ENCODE measurements at places on chromosomes 3 and 15.

- DNase-seq: no peak
These were observed 43.0 kb downstream of the BCL2L10 start for GRCh38 chr15:52069559-52069958.

DNA sequence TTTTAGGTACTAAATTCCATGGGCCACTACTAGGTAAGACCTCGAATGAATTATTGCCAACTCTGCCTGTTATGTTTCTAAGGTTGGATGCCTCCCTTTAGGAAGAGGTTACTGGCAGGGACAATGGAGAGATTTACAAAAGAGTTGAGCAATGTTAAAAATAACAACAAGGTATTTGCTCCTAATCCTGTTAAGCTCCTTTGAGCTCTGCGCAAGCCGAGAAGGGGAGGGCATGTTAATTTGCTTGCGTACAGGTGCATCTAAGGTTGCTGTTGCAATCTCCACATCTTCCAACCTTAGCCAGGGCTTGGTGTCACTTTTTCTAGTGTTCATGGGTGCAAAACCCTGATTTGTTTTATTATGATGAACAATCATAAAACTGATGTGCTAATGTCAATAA is 161.5 kb upstream of the TPM1 start:
- no peak for DNase-seq

GRCh38 chr15:81560405-81560804 is 186.4 kb upstream of the TMC3 start:
- DNase-seq: no peak

- peak; percentile 43 for DNase-seq
These were observed 6.0 kb downstream of the GHRL start for GRCh38 chr3:10286596-10287295.

- no peak for DNase-seq
These were observed 21.5 kb downstream of the GABRR3 start for GRCh38 chr3:98013411-98014267.

- DNase-seq: no peak
These were observed 2.5 kb downstream of the EFCC1 start for GRCh38 chr3:129003578-129004112.

GRCh38 chr3:72903004-72903403 is 15.2 kb downstream of the GXYLT2 start:
- DNase-seq: no peak

DNA sequence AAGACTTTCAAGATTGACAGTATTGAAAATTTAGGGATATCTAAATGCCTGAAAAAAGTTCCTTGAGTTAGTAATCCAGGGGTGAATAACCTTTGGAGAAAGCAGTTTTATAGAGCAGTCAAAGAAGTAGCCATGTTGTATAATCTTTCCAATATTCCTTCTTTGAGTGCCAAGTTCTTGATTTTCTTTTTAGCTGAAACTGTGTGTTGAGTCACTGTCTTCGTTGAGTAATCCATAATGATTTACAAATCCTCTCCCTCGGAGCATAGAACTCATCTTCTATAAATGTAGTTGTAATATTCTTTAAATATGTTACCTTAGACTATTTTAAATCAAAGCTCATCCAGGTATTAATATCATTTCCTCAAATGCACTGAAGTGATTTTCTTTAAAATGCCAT is 135.2 kb downstream of the BBX start:
- no peak for DNase-seq

GRCh38 chr3:40583691-40584090 is 58.9 kb downstream of the ZNF621 start:
- DNase-seq: no peak

- DNase-seq: no peak
These were observed 62.8 kb upstream of the PLSCR4 start for GRCh38 chr3:146313746-146314111.

- DNase-seq: no peak
These were observed 63.0 kb downstream of the SLC6A6 start for GRCh38 chr3:14465425-14465824.

DNA sequence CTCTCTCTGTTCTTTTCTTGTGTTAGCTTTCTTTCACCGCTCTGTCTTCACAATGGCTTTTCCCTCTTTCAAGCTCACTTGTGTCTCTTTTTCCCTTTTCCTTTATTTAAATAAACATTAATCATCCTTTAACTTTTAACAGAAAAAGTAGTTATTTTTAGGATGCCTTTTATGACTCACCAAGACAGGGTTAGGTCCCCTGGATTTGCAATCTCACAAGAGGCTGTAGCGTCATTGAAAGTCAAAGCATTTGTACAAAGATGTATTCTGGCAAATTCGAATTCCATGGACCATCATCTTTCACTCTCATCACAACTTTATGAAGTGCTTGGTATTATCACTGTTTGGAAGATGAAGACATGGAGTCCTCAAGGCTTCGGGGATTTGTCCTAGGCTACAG is 34.8 kb upstream of the MCTP2 start:
- no peak for DNase-seq

- DNase-seq: no peak
These were observed 225.6 kb upstream of the TLE3 start for GRCh38 chr15:70323111-70323851.

DNA sequence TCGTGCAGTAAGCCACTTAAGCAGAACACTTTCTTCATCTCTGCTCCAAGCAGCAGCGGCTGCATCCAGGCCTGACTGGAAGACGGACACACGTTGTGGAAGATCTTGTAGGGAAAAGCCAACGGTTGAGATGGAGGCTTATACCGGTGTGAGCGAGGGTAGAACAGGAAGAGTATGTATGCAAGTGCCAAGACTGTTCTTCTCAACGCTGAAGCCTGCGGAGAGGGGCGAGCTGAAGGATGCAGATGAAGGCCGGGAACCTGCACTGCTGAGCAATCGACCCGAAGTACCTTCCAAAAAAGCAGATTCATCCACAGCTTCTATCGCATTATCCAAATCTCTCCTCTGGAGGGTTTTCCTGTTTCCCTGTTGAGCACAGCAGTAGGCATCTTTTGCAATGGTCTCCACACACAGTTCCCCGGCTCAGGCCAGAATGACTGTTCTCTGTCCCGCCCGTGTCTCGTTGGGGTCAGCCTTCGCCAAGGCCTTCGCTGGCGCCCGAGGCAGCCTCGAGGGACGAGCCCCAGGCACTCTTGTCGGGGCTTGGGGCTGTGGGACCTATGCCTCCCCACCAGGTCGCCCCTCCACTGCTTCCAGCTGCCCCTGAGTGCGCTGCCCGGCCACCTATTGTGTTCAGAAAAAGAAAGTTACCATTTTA is 22.2 kb upstream of the DYNC1LI1 start:
- DNase-seq: no peak

DNA sequence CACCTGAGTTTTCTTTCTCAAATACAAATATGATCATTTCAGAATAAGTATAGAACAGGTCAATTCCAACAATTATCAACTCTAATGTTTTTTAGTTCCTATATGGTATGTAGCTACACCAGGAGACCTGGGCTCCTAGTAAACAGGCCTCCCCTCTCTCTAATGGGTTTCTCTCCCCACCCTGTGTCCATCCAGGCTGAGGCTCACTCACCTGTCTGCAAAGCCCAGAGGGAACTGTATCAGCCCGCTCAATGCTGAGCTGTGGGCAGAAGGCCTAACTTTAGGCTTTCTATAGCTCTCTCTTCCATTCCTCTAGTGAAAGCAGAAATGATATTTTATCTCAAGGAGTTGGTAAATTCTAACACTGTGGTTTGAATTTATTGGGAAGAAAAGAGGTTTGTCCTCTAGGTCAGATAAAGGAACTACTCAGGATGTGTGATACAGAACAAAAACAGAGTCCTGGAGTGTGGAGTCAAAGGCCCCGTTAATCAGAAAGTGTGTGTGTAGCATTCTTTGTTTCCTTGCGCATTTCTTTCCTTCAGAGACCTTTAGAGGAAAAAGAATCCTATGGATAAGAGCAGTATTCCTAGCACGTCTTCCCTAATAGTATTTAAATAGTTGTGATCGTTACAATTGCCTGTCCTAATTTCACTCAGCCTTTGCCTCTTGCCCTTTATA is 408.9 kb downstream of the PYDC2 start:
- DNase-seq: no peak

GRCh38 chr15:92807971-92808571 is 92.1 kb upstream of the CHD2 start:
- DNase-seq: no peak

- no peak for DNase-seq
These were observed 51.4 kb upstream of the IGF1R start for GRCh38 chr15:98596885-98597392.

GRCh38 chr3:96991800-96992365 is 177.5 kb downstream of the EPHA6 start:
- DNase-seq: no peak

DNA sequence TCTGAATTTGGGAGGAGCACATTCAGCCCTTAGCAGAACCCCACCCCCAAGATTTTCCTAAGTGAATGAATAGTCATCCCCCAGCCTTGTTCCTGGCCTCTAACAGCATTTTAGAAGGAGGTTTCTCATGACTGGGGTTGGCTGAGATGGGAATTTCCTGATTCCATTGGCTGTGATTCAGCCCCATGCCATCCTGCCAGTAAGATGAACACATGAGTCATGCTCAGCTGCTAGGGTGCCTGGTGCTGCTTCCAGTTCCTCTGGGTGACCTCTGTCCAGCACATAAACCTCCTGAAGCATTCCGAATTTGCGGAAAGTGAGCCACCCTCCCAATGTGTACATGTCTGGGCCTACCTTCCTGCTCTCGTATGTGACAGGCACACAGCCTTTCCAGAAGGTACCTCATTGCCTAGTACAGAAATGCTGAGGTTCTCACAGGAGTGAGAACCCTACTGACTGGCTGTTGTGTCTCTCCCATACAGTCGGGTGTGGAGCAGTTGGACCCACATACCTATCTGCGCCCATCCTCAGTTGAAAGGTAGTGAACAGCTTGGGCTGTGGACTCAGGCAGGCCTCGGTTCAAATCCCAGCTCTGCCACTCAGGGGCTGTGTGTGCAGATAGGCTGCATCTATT is 91.7 kb downstream of the APBA2 start:
- DNase-seq: no peak

DNA sequence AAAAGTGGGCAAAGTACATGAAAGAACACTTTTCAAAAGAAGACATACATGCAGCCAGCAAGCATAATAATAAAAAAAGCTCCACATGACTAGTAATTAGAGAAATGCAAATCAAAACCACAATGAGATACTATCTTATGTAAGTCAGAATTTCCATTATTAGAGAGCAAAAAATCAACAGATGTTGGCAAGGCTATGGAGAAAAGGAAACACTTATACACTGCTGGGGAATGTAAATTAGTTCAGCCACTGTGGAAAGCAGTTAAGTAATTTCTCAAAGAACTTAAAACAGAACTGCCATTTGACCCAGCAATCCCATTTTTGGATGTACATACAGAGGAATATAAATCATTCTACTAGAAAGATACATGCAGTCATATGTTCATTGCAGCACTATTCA is 360.7 kb downstream of the NSUN3 start:
- no peak for DNase-seq

DNA sequence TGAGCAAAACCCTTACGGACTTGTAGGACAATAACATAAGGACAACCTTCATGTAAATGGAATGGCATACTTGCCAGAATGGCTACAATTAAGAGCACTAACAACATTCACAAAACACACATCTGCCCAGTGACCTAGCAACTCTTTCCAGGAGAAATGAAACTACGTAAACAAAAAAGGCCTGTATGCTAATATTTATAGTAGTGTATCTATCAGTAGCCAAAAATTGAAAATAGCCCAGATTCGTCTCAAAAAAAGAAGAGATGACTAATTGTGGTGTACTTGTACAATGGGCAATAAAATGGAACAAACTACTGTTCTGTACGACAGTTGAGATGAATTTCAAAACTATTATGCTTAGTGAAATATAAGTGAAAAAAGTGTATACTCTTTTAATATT is 38.4 kb downstream of the CMC1 start:
- no peak for DNase-seq

DNA sequence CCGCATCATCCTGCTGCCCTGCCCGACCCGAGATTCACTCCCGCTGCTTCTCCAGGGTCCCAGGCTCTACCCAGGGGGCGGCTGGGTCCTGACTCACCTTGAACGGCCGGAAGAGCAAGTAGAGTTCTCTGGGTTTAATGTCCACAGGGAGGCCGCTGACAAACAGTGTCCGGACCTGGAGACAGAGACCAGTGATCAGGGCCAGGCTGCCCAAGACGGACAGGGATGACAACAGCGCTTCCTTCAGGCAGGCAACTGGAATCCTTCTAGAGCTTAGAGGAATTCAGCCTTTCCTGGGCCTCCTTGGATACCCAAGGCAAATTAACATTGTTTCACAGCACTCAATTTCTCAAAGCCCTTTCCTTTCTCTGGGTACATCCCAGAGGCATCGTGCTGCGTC is 23.9 kb downstream of the RBPMS2 start:
- DNase-seq: no peak

GRCh38 chr3:180789774-180790173 is 110.5 kb upstream of the CCDC39 start:
- DNase-seq: no peak

GRCh38 chr15:42392309-42393024 is 33.2 kb downstream of the CAPN3 start:
- no peak for DNase-seq

- DNase-seq: no peak
These were observed 20.1 kb downstream of the GXYLT2 start for GRCh38 chr3:72907731-72908620.

DNA sequence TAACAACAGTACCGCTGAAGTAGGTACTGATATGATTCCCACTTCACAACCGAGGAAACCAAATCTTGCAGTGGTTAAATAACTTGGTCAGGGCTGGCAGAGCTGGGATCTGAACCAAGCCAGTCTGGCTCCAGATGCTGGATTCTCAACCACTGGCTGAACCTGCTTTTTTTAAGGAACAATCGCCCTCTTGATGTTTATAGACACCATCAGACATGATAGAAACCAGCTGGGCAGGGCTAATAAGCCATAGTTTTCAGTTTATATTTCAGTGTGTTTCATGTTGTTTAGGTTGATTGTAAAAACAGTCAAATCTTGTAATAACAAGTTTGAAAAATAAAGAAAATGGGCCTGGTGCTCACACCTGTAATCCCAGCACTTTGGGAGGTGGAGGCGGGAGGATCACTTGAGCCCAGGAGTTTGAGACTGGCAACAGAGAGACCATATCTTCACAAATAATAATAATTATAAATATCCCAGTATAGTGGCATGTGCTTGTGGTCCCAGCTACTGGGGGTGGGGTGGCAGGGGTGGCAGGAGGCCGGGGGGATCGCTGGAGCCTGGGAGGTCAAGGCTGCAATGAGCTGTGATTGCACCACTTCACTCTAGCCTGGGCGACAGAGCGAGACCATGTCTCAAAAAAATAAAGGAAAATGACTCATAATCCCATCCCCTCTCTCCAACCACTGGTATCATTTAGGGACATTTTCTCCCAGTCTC is 36.7 kb downstream of the XYLB start:
- no peak for DNase-seq

- DNase-seq: peak; percentile 17
These were observed 86.0 kb downstream of the ECT2 start for GRCh38 chr3:172836390-172836997.

- DNase-seq: no peak
These were observed 5.0 kb downstream of the GXYLT2 start for GRCh38 chr3:72892870-72893269.

GRCh38 chr3:158775426-158776410 is 26.1 kb upstream of the MFSD1 start:
- DNase-seq: no peak

GRCh38 chr3:122505676-122506075 is 9.1 kb downstream of the KPNA1 start:
- no peak for DNase-seq

All from substantia nigra (tissue), 51 donors.